GM23248 (cell line): ENCODE measurements at places on chromosomes 4 and X. TPM values are rescaled to one million over a fixed set of nuclear protein-coding genes. Genes with fewer than 3 reads are reported as not detected.

RELL1 gene
- polyA plus RNA-seq: 7.7 TPM in 2 replicates

GABRG1 gene
- 0.04 TPM in 1 of 2 replicates, not detected in the other for polyA plus RNA-seq

H2BW2 gene
- not detected in 2 replicates for polyA plus RNA-seq

DNA sequence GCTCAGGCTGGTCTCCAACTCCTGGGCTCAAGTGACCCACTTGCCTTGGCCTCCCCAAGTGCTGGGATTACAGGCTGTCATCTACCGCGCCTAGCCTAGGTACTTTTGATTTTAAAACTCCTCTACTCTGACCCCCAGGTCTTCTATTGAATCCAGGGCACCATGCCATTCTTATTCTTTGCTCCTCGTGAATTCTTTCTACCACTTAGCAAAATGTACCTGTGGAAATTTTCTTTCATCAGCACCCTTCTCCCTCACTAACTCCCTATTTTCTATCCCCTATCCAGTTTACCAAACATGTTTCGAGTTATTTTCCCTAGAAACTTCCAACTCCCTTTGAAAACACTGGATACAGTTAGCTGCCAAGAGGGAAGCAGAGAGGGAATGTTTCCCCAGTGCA, 60.0 kb upstream of the RAPGEF2 start:
- H3K36me3 ChIP-seq: no peaks in the 10 kb centered on the region
- H3K27ac ChIP-seq: no peak overlapping the region
- H3K27me3 ChIP-seq: peaks cover 26% of the 10 kb centered on the region

GRK4 gene
- 5.1 and 6.5 TPM in 2 replicates for polyA plus RNA-seq

- no peaks in the 10 kb centered on the region for H3K36me3 ChIP-seq
- no peaks in the 10 kb centered on the region for H3K27me3 ChIP-seq
- DNase-seq: peak; percentile 51
- H3K4me1 ChIP-seq: peaks cover 78% of the 10 kb centered on the region
- no peak overlapping the region for H3K4me3 ChIP-seq
- peak overlapping the region; percentile 43 for H3K27ac ChIP-seq
Measured at GRCh38 chr4:53016099-53016820, 154.1 kb downstream of the RASL11B start.

DDX53 gene
- polyA plus RNA-seq: not detected in 2 replicates

- H3K4me3 ChIP-seq: peak overlapping the region; percentile 42; the same call in 1 of the 2 replicates
- no peak overlapping the region for H3K27ac ChIP-seq
- no peaks in the 10 kb centered on the region for H3K36me3 ChIP-seq
- no peaks in the 10 kb centered on the region for H3K27me3 ChIP-seq
Measured at GRCh38 chr4:111127841-111128240, 505.0 kb upstream of the PITX2 start.

GRCh38 chrX:49174723-49175122, 3.0 kb downstream of the PLP2 start:
- no peak for DNase-seq
- no peaks in the 10 kb centered on the region for H3K27me3 ChIP-seq
- H3K4me3 ChIP-seq: no peak overlapping the region
- no peaks in the 10 kb centered on the region for H3K36me3 ChIP-seq
- H3K27ac ChIP-seq: no peak overlapping the region
- H3K4me1 ChIP-seq: no peaks in the 10 kb centered on the region; the same call in 1 of the 2 replicates

VCX gene
- polyA plus RNA-seq: not detected in 2 replicates

- no peak overlapping the region for H3K27ac ChIP-seq
- no peak for DNase-seq
- peaks cover 14% of the 10 kb centered on the region for H3K4me1 ChIP-seq
- no peak overlapping the region for H3K4me3 ChIP-seq
Measured at GRCh38 chr4:100098681-100099080, 91.6 kb downstream of the DDIT4L start.

PSMD10 gene
- polyA plus RNA-seq: 68.2 and 71.0 TPM in 2 replicates

DNA sequence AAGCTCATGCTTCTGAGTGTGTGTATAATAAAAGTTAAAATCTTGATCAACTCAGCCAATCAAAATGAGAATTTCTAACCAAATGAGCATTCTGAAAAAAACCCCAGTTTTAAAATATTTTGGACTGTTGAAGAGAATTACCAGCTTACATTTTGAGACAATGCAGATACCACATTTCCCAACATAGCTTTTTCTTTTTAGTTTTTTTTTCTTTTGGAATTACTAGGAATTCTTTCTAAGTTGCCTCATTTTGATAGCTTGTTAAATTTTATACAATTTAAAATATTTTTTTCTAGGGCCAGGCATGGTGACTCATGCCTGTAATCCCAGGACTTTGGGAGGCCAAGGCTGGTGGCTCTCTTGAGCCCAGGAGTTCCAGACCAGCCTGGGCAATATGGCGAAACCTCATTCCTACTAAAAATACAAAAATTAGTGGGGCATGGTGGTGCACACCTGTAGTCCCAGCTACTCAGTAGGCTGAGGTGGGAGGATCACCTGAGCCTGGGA, 2.2 kb downstream of the RP2 start:
- no peaks in the 10 kb centered on the region for H3K36me3 ChIP-seq
- H3K27ac ChIP-seq: peak overlapping the region; percentile 97
- peak overlapping the region; percentile 96 for H3K4me3 ChIP-seq
- DNase-seq: peak; percentile 36

NEIL3 gene
- 3.2 and 3.7 TPM in 2 replicates for polyA plus RNA-seq

GRCh38 chrX:150730719-150731118, 37.5 kb downstream of the MTMR1 start:
- H3K36me3 ChIP-seq: no peaks in the 10 kb centered on the region
- peaks cover 25% of the 10 kb centered on the region for H3K4me1 ChIP-seq
- peak; percentile 89 for DNase-seq

GRCh38 chr4:7252510-7253340, 60.4 kb downstream of the SORCS2 start:
- peaks cover 11% of the 10 kb centered on the region for H3K4me1 ChIP-seq
- H3K27ac ChIP-seq: no peak overlapping the region
- peaks cover 9% of the 10 kb centered on the region for H3K27me3 ChIP-seq
- no peaks in the 10 kb centered on the region for H3K36me3 ChIP-seq

GRCh38 chr4:6308899-6309643, 39.4 kb downstream of the WFS1 start:
- H3K27me3 ChIP-seq: peaks cover 50% of the 10 kb centered on the region
- H3K36me3 ChIP-seq: no peaks in the 10 kb centered on the region
- no peaks in the 10 kb centered on the region for H3K4me1 ChIP-seq
- H3K27ac ChIP-seq: no peak overlapping the region

- no peak overlapping the region for H3K27ac ChIP-seq
- DNase-seq: peak; percentile 28
- H3K4me3 ChIP-seq: peak overlapping the region; percentile 82
- no peaks in the 10 kb centered on the region for H3K4me1 ChIP-seq
- no peaks in the 10 kb centered on the region for H3K36me3 ChIP-seq
- no peaks in the 10 kb centered on the region for H3K27me3 ChIP-seq
Measured at GRCh38 chrX:71095981-71096759, 519 bp downstream of the FOXO4 start.

KLHL13 gene
- 0.11 TPM in 1 of 2 replicates, not detected in the other for polyA plus RNA-seq

DNA sequence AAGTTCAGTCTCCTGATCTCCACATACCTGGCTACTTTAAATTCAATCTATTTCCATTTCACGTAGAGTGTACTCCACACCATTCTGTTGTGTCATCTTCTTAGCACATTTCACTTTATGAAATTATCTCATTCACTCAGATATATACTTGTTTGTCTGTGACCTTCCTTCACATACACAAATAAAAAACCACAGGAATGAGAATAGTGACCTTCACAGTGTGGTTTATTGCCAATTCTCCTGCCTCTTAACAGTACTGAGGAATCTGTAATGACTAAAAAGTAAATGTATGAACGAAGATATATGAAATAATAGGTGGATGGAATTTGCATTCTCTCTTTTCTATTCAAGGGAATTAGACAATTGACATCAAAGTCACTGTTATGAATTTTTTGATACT, 183.9 kb upstream of the PCDH7 start:
- no peaks in the 10 kb centered on the region for H3K27me3 ChIP-seq
- H3K36me3 ChIP-seq: no peaks in the 10 kb centered on the region
- H3K27ac ChIP-seq: no peak overlapping the region
- H3K4me3 ChIP-seq: no peak overlapping the region

DNA sequence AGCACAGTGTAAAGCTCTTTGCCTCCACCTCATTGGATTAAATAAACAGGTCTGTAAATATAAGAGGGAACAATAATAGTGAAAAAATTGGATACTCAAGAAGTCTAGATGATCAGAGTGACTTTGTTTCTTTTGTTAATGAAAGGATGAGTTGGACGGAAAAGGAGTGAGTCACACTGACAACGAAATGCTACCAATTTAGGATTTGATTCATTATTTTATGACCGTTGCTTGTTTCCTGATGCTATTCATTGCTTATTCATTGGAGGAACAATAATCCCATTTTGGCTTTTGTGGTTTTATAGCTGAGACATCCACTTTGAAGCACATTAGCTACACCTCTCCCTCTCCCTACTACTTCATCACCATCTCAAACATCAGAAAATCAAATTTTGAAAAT, 74.4 kb upstream of the DYNLT3 start:
- H3K27ac ChIP-seq: no peak overlapping the region
- H3K4me1 ChIP-seq: peaks cover 15% of the 10 kb centered on the region
- no peaks in the 10 kb centered on the region for H3K27me3 ChIP-seq
- H3K4me3 ChIP-seq: no peak overlapping the region

DNA sequence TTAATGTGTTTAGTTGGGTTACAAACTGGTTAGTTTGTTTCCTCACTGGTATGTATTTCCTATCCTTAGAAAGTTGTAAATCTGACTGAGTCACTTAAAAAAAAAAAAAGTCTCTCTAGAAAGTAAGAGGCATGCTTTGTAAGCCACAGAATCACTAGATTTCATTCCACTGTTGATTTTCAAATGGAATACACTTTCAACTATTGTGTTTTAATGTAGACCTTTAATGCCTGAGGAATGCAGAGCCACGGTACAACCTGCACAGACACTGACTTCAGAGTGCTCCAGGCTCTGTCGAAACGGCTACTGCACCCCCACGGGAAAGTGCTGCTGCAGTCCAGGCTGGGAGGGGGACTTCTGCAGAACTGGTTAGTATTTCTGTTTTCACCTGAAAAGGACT, 88.6 kb downstream of the HHIP start:
- no peak overlapping the region for H3K27ac ChIP-seq
- no peak overlapping the region for H3K4me3 ChIP-seq
- peaks cover 9% of the 10 kb centered on the region for H3K4me1 ChIP-seq
- no peaks in the 10 kb centered on the region for H3K36me3 ChIP-seq
- H3K27me3 ChIP-seq: no peaks in the 10 kb centered on the region
- DNase-seq: peak; percentile 59

GRCh38 chr4:176788248-176788647, 4.5 kb downstream of the VEGFC start:
- 0 out of 2 replicates have a peak, but pooled peaks cover 12% of the 10 kb centered on the region for H3K36me3 ChIP-seq
- peak overlapping the region; percentile 89 for H3K4me3 ChIP-seq
- no peaks in the 10 kb centered on the region for H3K27me3 ChIP-seq
- DNase-seq: no peak
- H3K27ac ChIP-seq: no peak overlapping the region

DNA sequence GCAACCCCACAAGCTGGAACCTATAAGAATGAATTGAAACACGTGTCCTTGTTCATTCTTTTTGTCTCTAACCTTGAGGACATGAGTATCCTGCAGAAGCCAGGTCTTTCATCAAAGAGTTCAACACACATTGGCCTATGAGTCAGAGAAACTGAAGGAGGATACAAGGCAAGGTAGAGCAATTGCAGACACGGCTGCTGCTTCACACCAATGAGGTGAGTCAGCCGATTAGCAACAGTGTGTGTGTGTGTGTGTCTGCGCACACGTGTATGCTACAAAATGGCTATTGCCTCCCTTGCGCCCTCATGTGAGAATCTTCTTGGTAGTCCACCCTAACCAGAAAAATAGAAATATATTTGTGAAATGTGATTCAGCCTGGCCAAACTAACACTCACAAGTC, 1477.7 kb upstream of the IGFBP7 start:
- no peak for DNase-seq
- H3K27me3 ChIP-seq: no peaks in the 10 kb centered on the region
- no peak overlapping the region for H3K4me3 ChIP-seq
- no peaks in the 10 kb centered on the region for H3K4me1 ChIP-seq
- no peak overlapping the region for H3K27ac ChIP-seq

GRCh38 chr4:185955826-185956543, 113.0 kb upstream of the TLR3 start:
- no peaks in the 10 kb centered on the region for H3K36me3 ChIP-seq
- peaks cover 20% of the 10 kb centered on the region; the same call in 1 of the 2 replicates for H3K27me3 ChIP-seq

DNA sequence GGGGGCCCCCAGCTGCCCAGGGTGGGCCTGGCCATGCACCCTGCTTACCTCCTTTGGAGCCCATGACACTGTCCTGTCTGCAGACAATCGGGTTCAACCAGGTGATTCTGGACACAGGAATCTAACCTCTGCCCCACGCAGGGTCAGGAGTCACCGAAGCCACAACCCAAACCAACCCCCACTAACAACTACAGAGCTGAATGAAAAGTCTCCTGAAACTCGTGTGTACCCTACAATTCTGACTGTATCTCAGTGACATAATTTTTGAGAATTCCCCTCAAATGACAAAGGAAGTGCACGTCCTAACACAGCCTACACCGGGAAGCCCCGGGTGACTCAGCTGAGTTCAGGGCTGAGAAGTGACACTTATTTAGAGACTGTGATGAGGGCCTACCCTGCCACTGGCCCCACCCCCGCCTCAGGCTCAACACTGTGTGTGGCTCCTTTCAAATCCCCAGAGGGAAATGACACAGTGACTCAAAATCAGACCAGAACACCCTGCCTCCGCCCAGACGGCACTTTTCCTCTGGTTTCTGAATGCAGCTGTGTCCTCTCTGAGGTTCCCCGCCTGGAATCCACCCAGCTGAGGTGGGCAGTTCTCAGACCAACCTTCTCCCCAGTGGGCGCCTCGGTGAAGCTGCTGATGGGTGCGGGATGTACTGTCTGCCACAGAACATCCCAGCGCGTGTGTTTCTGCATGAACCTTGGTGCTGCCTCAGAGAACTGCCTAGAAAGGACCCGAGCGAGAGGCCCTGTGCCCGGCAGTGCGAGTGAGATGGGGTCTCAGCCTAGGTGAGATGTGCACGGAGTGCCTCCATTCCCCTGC, 9.9 kb downstream of the TNIP2 start:
- H3K4me1 ChIP-seq: peaks cover 18% of the 10 kb centered on the region
- peak; percentile 76 for DNase-seq
- no peaks in the 10 kb centered on the region; the same call in 1 of the 2 replicates for H3K36me3 ChIP-seq
- H3K27ac ChIP-seq: peak overlapping the region; percentile 37
- no peak overlapping the region for H3K4me3 ChIP-seq

DNA sequence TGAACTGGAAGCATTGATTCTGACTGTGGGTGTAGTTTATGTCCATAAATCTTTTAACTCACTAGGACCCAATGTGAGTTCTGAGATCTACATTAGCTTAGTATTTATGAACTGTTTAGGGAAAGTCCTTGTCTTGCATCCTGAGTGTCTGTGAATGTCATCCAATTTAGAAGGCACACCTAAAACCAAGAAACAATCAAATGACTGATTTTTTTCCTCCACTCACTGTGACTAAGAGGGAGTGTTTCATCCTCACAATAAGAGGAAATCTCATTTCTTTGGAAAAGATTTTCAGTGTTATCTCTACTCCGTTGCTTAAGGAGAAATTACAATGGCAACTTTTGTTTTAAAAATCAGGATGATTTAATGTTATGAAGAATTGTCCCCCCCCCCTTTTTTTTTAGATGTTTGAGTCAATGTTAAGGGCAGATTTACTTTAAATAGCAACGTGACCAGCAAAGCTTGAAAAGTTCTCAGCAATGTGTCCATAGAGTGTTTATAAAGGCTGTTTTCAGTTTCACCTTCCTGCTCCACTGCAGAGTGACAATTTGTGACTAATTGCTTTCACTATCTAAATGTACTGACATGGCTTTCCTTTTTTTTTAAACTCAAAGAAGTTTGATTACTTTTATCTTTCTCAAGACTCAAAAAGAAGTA, 173.0 kb downstream of the SPCS3 start:
- H3K36me3 ChIP-seq: no peaks in the 10 kb centered on the region
- no peaks in the 10 kb centered on the region for H3K27me3 ChIP-seq
- peak; percentile 9 for DNase-seq
- H3K27ac ChIP-seq: no peak overlapping the region
- H3K4me1 ChIP-seq: 0 out of 2 replicates have a peak, but pooled peaks cover 4% of the 10 kb centered on the region
- H3K4me3 ChIP-seq: no peak overlapping the region
